Fibroblast of skin of right quadriceps (primary cell): ENCODE measurements at places on chromosomes 1 and 21.

GRCh38 chr21:28016571-28016970 lies 976.1 kb downstream of the LTN1 start:
- no peak for DNase-seq

DNA sequence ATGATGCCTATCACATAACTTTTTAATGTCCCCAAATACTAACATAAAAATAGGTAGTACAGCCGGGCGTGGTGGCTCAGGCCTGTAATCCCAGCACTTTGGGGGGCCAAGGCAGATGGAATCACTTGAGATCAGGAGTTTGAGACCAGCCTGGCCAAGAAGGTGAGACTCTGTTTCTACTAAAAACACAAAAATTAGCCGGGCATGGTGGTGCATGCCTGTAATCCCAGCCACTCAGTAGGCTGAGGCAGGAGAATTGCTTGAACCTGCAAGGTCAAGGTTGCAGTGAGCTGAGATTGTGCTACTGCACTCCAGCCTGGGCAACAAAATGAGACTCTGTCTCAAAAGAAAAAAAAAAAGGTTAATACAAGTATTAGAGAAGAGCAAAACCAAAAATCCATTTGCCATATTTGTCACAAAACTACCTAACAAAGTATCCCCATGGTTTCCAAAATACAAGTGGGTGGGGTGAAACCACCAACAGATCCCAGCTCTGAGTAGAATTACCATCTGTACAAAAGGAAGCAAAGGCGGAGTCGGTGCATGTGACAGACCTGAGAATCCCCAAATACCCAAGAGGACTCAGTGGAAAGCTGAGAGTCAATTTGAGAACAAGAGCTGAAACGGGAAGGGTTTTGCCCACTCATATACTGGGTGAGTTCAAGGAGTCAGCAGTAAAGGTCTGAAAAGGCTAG lies 113.2 kb downstream of the TOMM20 start:
- no peak for DNase-seq

DNA sequence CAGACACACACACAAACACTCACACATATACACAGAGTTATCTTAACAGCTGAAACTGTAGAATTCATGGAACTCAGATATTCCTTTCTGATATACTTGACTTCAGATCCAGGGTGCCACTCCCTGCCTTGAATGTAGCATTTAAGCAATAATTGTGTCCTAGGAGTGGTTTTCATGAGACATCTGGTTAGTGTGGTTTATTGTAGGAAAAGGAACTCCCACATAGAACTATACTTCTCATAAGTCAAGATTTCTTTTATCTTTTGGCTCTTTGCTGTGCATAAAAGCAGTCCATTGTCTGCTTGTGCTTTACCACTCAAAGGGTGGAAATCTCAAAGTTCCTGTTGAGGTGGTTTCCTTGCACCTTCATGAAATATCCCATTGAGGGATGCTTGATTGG lies 272.6 kb upstream of the SGIP1 start:
- no peak for DNase-seq

GRCh38 chr1:110472546-110472945 lies 21.6 kb downstream of the PROK1 start:
- no peak for DNase-seq

DNA sequence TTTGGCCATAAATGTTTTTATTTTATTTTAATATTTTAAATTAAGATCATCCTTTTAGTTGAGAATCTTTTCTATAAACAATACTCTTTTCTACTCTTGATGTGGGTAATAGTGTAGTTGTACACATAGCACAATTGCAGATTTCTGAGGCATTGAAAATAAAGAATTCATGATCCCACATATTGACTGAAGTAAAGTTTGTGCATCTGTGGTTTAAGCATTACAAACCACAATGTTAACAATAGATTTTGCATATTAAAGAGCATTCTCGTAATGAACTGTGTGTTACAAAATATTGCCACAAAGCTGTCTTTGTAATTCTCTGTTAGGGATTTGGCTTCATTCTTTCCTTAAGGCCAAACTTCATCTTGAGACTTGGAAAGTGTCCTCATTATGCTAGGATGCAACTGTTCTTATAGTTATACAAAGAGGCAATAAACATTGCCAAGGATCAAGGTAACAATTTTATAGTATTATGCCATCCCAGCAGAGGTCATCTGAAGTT lies 256.8 kb downstream of the OLFM3 start:
- no peak for DNase-seq

DNA sequence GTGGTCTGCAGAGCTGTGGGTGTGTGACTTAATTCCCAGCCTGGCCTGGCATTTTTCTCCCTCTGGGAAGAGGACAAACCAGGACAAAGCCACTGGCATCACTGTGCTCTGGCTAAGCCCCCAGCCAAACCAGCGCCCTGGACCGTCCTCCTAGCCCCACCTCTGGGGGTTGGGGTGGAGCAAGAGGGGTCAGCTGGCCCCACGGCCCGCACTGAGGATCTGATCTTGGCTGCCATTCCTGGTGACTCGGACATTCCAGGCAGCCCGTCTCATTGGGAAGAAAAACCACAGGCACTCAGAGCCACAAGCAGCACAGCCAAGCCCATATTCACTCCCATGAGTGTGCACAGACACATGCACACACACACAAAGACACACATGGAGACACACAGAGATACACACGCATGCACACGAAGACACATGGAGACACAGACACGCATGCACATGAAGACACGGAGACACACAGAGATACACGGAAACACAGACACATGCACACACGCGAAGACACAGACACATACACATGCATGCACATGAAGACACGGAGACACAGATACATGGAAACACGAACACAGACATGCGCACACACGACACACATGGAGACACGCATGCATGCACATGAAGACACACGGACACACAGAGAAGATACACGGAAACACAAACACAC lies 2.3 kb upstream of the MXRA8 start:
- peak; percentile 91 for DNase-seq
